IMR-90 (cell line): ENCODE measurements at places on chromosomes 12 and 14.
A peak's percentile ranks its signal among the peaks of the same experiment; 100 is the strongest.

GRCh38 chr12:45928309-45928708 lies 62.1 kb downstream of the SCAF11 start:
- H3K4me1 ChIP-seq = no peaks in the 10 kb centered on the region
- H3K27me3 ChIP-seq = no peaks in the 10 kb centered on the region
- H3K27ac ChIP-seq = no peak overlapping the region
- DNase-seq = no peak

GRCh38 chr14:79332504-79333197 lies 878.7 kb downstream of the DIO2 start:
- no peaks in the 10 kb centered on the region for H3K36me3 ChIP-seq
- no peak overlapping the region for H3K4me3 ChIP-seq
- no peak overlapping the region for H3K27ac ChIP-seq
- H3K27me3 ChIP-seq = no peaks in the 10 kb centered on the region

DNA sequence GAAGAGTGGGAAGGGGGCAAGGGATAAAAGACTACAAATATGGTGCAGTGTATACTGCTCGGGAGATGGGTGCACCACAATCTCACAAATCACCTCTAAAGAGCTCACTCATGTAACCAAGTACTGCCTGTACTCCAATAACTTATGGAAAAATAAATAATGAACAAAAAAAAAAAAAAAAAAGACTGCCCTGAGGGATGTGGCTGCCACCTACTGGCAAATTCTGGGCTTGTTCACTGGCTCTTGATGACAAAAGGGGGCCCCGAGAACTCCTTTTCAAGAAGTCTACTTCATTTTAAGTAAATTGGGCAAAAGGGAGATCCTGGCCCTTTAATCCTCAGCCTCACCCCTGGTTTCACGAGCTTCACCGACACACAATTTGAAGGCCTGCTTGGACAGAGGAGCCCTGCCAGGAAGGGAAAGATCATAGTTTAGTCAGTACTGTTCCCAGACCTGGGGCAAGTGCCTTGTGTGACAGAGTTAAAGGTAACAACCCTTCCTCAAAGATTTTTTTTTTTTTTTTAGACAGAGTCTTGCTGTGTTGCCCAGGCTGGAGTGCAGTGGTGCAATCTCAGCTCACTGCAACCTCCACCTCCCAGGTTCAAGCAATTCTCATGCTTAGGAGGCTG lies 26.1 kb upstream of the STAC3 start:
- H3K4me3 ChIP-seq = no peak overlapping the region
- H3K27ac ChIP-seq = no peak overlapping the region
- H3K27me3 ChIP-seq = no peaks in the 10 kb centered on the region
- peaks cover 9% of the 10 kb centered on the region for H3K36me3 ChIP-seq

- no peak overlapping the region for H3K27ac ChIP-seq
- no peaks in the 10 kb centered on the region for H3K36me3 ChIP-seq
- peaks cover 4% of the 10 kb centered on the region; the same call in 1 of the 2 replicates for H3K4me1 ChIP-seq
- DNase-seq = no peak
- H3K4me3 ChIP-seq = no peak overlapping the region
Observed at GRCh38 chr12:27896419-27896990, 76.0 kb downstream of the PTHLH start.

GRCh38 chr12:49389387-49389703 lies 22.1 kb downstream of the SPATS2 start:
- H3K4me1 ChIP-seq = no peaks in the 10 kb centered on the region
- no peak overlapping the region for H3K27ac ChIP-seq
- peaks cover 7% of the 10 kb centered on the region for H3K36me3 ChIP-seq
- no peak overlapping the region for H3K4me3 ChIP-seq
- no peak for DNase-seq

DNA sequence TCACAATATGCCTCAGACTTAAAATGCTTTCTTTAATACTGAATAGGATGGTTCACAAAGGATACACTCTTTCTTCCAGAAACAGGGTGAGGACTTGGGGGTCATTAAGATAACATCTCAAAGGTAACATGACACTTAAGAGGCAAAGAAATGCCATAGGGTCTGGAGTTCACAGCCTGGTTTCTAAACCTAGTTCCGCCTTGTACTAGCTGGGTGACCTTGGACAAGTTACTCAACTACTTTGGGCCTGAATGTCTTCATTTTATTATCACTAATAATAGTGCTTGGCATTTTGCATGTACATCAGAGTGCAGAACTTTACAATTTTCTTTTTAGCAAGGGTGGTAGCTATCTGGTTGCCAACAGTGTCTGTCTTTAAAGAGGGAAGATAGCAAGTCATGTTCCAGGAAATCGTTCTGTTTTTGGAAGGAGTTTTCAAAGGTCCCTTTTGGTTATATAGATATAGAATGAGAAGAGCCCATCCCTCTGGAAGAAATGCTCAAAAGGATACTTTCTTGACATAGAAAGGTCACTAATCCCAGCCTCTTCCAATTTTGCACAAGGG lies 257.8 kb downstream of the NUAK1 start:
- no peak overlapping the region for H3K4me3 ChIP-seq
- DNase-seq = no peak
- H3K27me3 ChIP-seq = peaks cover 1% of the 10 kb centered on the region; the same call in 1 of the 2 replicates
- H3K4me1 ChIP-seq = no peaks in the 10 kb centered on the region
- no peak overlapping the region for H3K27ac ChIP-seq

GRCh38 chr14:103015426-103015825 lies 41.9 kb downstream of the CDC42BPB start:
- H3K4me3 ChIP-seq = no peak overlapping the region
- peaks cover 18% of the 10 kb centered on the region for H3K4me1 ChIP-seq
- no peak overlapping the region for H3K27ac ChIP-seq
- H3K36me3 ChIP-seq = peaks cover 8% of the 10 kb centered on the region
- H3K27me3 ChIP-seq = no peaks in the 10 kb centered on the region
- DNase-seq = no peak

- no peaks in the 10 kb centered on the region for H3K27me3 ChIP-seq
- H3K4me3 ChIP-seq = no peak overlapping the region
- H3K36me3 ChIP-seq = peaks cover 33% of the 10 kb centered on the region
- no peak for DNase-seq
- H3K4me1 ChIP-seq = peaks cover 10% of the 10 kb centered on the region
Observed at GRCh38 chr12:57541001-57541400, 6.0 kb downstream of the DCTN2 start.

DNA sequence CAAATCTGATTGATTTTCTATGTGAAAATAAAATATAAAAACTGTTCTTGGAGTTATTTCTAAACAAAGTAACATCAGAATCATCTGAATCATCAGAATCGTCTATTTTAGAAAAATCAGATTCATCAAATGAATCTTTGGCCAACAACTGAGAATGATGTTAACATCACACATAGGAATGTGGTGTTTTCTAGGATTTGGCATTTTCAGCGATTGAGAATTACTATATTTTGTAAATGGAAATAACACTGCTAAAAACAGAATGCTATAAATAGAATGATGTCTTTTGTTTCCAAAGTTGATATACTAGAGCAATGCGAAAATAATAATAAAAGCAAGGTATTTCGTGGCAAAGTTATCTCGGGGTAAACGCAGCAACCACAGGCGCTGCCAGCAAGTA lies 73.9 kb upstream of the EVL start:
- H3K27me3 ChIP-seq = no peaks in the 10 kb centered on the region
- peaks cover 2% of the 10 kb centered on the region; the same call in 1 of the 2 replicates for H3K4me1 ChIP-seq
- peak overlapping the region; percentile 40; the same call in 1 of the 2 replicates for H3K27ac ChIP-seq
- no peak overlapping the region for H3K4me3 ChIP-seq
- peak; percentile 12 for DNase-seq
- no peaks in the 10 kb centered on the region for H3K36me3 ChIP-seq

GRCh38 chr14:29310210-29310609 lies 543.6 kb downstream of the FOXG1 start:
- H3K27me3 ChIP-seq = no peaks in the 10 kb centered on the region
- H3K4me1 ChIP-seq = no peaks in the 10 kb centered on the region
- no peak overlapping the region for H3K27ac ChIP-seq
- no peak overlapping the region for H3K4me3 ChIP-seq

- H3K27ac ChIP-seq = no peak overlapping the region
- no peaks in the 10 kb centered on the region for H3K27me3 ChIP-seq
- H3K4me3 ChIP-seq = no peak overlapping the region
- H3K4me1 ChIP-seq = peaks cover 7% of the 10 kb centered on the region
Observed at GRCh38 chr12:104669089-104669721, 212.5 kb downstream of the CHST11 start.

GRCh38 chr12:131213896-131214442 lies 260.3 kb downstream of the ADGRD1 start:
- H3K27ac ChIP-seq = no peak overlapping the region
- H3K27me3 ChIP-seq = no peaks in the 10 kb centered on the region
- no peak overlapping the region for H3K4me3 ChIP-seq

DNA sequence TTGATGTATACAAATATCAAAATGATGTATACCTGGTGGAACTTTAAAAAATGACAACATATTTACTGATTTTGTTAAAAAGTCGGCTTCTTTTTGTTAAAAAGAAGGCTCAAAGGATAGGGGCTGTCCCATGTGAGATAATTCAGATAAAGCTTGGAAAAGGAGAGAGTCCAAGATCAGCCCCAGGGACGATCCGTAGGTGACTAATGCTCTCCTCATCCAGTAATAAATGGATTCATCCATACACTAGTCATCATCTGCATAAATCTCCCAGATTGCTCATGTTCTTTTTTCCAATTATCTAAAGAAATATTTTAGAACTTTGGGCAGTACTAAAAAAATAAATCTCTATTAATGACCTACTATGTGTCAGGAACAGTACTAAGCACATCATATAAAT lies 23.4 kb upstream of the FSCB start:
- no peaks in the 10 kb centered on the region for H3K4me1 ChIP-seq
- DNase-seq = no peak
- no peak overlapping the region for H3K4me3 ChIP-seq
- H3K27ac ChIP-seq = no peak overlapping the region
- H3K36me3 ChIP-seq = no peaks in the 10 kb centered on the region
- H3K27me3 ChIP-seq = no peaks in the 10 kb centered on the region

GRCh38 chr12:6249580-6249979 lies 49.4 kb downstream of the CD9 start:
- no peaks in the 10 kb centered on the region for H3K36me3 ChIP-seq
- no peaks in the 10 kb centered on the region for H3K4me1 ChIP-seq

GRCh38 chr12:49345825-49346658 lies 646 bp upstream of the DNAJC22 start:
- no peaks in the 10 kb centered on the region for H3K36me3 ChIP-seq
- no peak overlapping the region for H3K27ac ChIP-seq
- H3K4me1 ChIP-seq = peaks cover 20% of the 10 kb centered on the region

- H3K27me3 ChIP-seq = no peaks in the 10 kb centered on the region
- H3K4me3 ChIP-seq = no peak overlapping the region
- peaks cover 3% of the 10 kb centered on the region; the same call in 1 of the 2 replicates for H3K36me3 ChIP-seq
- H3K27ac ChIP-seq = no peak overlapping the region
- H3K4me1 ChIP-seq = peaks cover 12% of the 10 kb centered on the region
Observed at GRCh38 chr12:121955258-121956237, 37.2 kb downstream of the CFAP251 start.

GRCh38 chr12:14814014-14814413 lies at the start of gene SMCO3:
TSS of gene SMCO3 (minus strand) at chr12:14814182. CDS start at chr12:14806680, 7,502 bp downstream.
- H3K27ac ChIP-seq = no peak within 1 kb of the TSS
- no peak within 1 kb of the TSS for H3K4me3 ChIP-seq
- DNase-seq = no peak
- no peaks in the 10 kb centered on the region for H3K36me3 ChIP-seq

DNA sequence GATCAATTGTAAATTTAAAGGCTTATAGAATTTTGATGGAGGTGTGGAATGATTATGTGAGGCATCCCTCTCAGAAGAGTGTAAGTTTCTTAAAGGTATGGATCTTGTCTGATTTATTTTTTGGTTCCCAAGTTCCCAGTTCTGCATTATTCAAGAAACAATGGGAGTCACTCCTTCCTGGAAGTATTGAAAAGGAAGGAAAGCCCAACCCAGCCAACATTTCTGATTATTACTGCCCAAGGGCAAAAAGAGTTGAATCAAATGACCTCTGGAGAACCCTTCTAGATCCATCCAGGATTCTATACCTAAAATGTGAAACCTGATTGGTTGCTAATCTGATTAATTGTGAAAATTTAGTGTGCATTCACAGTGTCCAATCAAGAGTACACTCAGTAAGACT lies 166.2 kb downstream of the ANO2 start:
- DNase-seq = no peak
- H3K27me3 ChIP-seq = peaks cover 8% of the 10 kb centered on the region
- H3K27ac ChIP-seq = no peak overlapping the region

GRCh38 chr14:100237735-100238418 lies 1.1 kb upstream of the YY1 start:
- peak; percentile 35 for DNase-seq
- peak overlapping the region; percentile 90 for H3K27ac ChIP-seq
- H3K4me1 ChIP-seq = peaks cover 3% of the 10 kb centered on the region; the same call in 1 of the 2 replicates
- no peaks in the 10 kb centered on the region for H3K36me3 ChIP-seq

GRCh38 chr12:54259194-54260011 lies 20.5 kb downstream of the CBX5 start:
- DNase-seq = peak; percentile 87
- peaks cover 10% of the 10 kb centered on the region for H3K36me3 ChIP-seq
- peak overlapping the region; percentile 6 for H3K4me3 ChIP-seq
- no peaks in the 10 kb centered on the region for H3K27me3 ChIP-seq
- peak overlapping the region; percentile 93 for H3K27ac ChIP-seq
- peaks cover 19% of the 10 kb centered on the region for H3K4me1 ChIP-seq

GRCh38 chr14:73467377-73467776 lies 9.0 kb upstream of the NUMB start:
- H3K4me3 ChIP-seq = no peak overlapping the region
- peaks cover 25% of the 10 kb centered on the region for H3K4me1 ChIP-seq
- DNase-seq = peak; percentile 59
- H3K27me3 ChIP-seq = no peaks in the 10 kb centered on the region
- peak overlapping the region; percentile 67 for H3K27ac ChIP-seq

DNA sequence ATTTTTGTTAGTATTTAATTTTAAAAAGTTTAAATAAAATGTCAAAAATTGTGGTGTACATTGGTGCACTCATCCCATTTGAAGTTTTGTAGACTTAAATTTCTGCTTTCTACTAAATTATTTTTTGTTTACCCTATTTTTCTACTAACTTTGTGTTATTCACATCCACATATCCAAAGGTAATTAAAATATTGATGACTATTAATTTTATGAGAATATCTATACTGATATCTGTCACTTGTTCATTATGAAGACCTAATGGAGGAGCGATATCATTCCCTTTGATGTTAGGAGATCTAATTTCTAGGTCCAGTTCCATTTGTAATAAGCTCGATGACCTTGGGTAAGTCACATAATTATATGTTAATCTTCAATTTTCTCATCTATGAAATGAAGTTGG lies 325.7 kb upstream of the STXBP6 start:
- H3K27me3 ChIP-seq = no peaks in the 10 kb centered on the region
- no peak overlapping the region for H3K4me3 ChIP-seq
- no peaks in the 10 kb centered on the region for H3K36me3 ChIP-seq
- DNase-seq = no peak
- no peaks in the 10 kb centered on the region for H3K4me1 ChIP-seq

DNA sequence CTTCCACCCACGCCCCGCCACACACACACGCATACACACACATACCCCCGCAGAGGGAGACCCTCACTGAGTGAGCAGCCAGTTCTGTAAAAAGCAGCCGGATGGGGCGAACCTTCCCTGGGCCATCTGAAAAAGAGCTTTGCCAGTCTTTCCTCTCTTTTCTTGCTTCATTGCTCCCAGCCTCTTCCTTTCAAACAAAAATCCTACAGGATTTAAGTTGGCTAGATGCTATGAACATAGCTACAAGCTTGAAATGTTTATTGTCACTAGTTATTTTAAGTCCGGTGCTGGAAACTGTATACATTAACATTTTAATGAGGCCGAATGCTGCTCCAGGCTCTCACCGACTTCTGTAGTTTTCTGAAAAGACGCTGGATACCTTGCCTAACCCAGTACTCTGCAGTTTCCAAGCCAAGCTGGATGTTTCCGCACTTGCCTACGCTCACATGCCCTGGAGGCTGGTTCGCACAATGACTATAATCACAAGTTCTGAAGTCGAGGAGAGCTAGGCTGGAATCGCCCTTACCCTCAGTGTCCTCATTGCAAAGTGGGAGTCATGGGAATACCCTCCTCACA lies 39.2 kb downstream of the LTBP2 start:
- peak; percentile 65 for DNase-seq
- peaks cover 61% of the 10 kb centered on the region for H3K4me1 ChIP-seq
- no peaks in the 10 kb centered on the region for H3K36me3 ChIP-seq
- H3K4me3 ChIP-seq = peak overlapping the region; percentile 42
- peak overlapping the region; percentile 98 for H3K27ac ChIP-seq
